Fibroblast of the conjunctiva (primary cell): ENCODE measurements at places on chromosomes 2 and 18.

DNA sequence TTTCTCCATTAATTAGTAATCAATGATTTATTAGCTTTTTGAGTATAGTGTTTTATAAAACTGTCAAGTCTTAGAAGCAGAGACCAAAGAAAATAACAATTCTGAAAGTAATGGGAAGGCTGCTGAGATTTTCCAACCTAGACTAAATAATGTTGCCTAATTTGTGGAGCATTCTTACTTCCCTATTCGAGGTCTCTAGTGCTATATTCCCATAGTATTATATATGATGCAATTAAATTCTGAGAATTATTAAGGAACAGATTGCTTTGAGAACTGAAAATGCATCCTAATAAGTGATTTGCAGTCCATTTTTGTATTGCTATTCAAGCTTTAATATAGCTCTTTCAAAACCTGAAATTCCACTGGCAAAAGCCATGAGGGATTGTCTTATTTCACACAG lies 27.7 kb upstream of the DOCK10 start:
- no peak for DNase-seq

DNA sequence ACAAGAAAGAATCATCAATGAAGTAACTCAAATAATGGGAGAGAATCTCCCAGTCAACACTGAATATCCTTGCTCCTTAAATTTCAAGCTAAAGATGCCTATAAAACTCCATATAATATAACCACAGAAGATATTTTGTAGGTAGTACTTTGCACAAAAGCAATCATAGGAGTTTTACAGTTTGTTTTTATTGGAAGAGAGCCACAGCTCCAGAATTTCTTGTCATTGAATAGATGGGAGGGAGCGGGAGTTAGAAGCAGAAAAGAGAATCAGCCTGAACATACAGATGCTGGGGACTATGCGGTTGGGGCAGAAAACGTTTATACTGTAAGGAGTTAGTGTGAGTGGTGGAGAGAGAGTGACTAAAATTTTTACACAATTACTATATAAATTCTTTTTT lies 18.3 kb upstream of the SMAD4 start:
- no peak for DNase-seq

GRCh38 chr2:44131177-44131576 lies 37.5 kb upstream of the PPM1B start:
- no peak for DNase-seq

GRCh38 chr2:102417946-102418345 lies 5.0 kb upstream of the IL18RAP start:
- DNase-seq: no peak

DNA sequence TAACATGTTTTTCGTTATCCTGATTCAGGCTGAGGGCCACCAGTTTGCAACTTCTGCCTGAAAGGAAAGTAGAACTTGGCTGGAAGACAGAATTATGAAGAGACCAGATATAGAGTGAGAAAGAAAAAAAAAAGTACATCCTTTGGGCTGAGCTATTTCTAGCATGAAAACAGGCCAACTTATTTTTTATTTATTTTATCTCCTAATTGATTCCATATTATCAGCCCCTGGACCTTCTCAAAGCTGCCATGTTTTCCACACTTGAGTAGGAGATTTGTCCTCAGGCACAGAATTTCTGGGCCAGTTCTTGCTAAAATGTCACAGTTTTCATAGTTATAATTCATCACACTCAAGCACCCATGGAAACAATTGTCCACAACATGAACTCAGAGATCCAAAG lies 586.8 kb upstream of the CNTNAP5 start:
- DNase-seq: peak; percentile 52

DNA sequence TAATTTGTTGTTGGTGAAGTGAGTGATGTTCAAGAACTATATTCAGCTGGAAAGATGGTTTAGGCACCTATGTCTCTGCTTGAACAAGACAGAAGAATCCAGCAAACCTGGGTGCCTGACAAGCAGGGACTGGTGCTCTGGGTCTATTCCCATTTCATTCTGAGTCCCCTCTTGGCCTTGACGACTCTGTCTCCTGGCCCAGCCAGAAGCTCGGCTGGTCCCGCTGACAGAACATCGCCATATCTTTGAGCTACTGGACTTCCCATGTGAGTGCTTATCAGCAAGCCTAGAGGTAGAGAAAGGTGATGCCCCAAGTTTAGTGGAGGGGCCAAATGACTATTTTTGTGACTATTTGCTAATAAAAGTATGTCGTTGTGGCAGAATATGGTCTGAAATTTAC lies 48.2 kb downstream of the SDC1 start:
- DNase-seq: no peak

GRCh38 chr18:26356045-26356785 lies 130.0 kb downstream of the TAF4B start:
- DNase-seq: no peak

DNA sequence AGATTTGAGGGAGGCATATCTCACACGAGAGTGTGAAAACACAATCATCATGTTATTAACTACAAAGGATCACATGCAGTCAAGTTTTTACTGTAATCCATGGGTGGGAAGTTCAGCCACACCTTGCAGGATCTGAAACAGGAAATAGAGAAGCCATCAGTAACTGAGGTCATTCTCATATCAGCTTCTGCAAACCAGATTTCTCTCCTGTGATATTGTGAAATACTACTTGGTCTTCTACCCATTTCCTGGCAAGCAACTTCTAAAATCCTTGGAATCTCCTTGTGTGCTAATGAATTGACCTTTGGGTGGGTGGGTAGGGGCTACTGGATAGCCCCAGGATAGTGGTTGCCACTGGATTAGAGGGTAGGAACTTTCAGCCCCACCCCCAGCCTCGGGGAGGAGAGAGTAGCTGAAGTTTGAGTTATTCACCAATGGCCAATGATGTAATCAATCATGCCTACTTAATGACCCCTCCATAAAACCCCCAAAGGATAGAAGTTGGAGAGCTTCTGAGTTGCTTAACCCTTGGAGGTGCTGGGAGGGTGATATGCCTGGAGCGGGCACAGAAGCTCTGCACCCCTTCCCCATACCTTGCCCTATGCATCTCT lies 25.6 kb upstream of the TGIF1 start:
- DNase-seq: no peak

GRCh38 chr2:67927501-67927900 lies 135.3 kb downstream of the C1D start:
- no peak for DNase-seq

GRCh38 chr2:14700753-14701152 lies 68.2 kb downstream of the LRATD1 start:
- peak; percentile 55 for DNase-seq

GRCh38 chr2:168404764-168405163 lies 51.3 kb upstream of the CERS6 start:
- no peak for DNase-seq

GRCh38 chr2:60553495-60554073 lies at the start of gene BCL11A:
Gene BCL11A (minus strand): TSS chr2:60553654. CDS start chr2:60553270, 384 bp downstream.
- peak; percentile 77 for DNase-seq

GRCh38 chr2:98474979-98475632 lies 30.4 kb downstream of the INPP4A start:
- DNase-seq: no peak

- no peak for DNase-seq
Observed at GRCh38 chr2:169358016-169358415, 4.3 kb downstream of the LRP2 start.

DNA sequence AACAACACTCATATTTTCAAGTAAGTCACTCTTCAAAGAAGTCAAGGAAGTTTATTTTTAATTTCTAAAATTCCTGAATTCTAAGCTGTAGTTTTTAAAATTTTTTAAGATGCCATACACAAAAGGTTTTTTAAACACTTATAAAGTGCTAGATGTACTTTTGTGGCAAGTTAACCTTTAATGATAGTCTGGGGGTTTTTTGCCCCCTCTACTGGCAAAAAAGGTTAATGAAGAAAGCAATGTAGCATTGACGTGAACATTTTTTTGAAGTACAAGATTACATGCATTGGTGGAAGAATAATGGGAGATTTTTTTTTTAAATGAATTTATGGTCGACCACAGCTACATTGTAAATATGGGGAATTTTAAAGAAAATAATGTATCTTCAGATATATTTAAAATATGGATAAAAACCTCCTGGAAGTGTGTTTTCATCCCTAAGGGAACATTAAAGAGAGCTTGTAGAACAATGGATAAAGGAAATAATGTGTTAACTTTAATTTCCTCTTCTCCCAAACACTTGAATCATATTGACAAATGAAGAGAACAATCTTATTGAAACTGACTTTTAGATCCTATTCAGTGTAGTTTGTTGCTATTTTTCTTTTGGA lies 12.6 kb downstream of the ITPRID2 start:
- no peak for DNase-seq

- no peak for DNase-seq
Observed at GRCh38 chr18:24982831-24983230, 369.1 kb downstream of the ZNF521 start.

DNA sequence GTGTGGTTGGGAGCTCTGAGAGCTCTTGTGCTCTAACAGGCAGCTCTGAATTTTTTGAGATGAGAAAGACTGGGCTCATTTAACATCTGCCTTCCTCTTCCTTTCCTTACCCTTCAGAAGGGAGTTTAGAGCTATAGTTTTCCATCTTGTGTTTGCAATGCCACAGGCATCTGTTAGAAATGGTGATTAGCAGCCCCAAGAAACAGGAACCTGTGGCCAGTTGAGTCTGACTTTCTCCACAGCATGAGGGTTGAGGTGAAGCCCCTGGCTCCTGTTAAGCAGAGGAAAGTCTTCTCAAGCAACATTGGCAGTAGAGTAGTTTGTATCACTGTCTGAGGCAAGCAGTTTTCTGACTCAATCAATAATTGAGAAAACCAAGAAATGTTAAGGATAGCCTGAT lies 577.4 kb downstream of the ZEB2 start:
- no peak for DNase-seq

DNA sequence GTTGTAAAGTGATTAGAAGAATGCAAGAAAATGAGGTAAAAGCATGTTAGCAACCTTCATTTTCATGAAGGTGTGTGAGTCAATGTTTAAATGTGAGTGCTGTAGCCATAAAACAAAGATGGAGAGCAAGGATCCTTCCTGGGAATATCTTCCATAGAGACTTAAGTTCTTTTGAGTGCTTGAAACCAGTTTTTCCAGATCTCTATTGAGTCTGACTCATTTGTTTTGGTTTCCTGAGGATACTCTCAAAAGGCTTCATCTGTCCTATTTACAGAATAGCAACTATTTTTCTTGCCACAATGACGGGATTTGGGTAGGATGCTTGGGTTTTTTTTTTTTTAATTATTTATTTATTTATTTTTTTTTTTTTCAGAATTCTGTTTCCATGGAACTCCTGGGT lies 45.9 kb upstream of the ASB1 start:
- DNase-seq: no peak

- DNase-seq: no peak
Observed at GRCh38 chr2:144354953-144355352, 165.0 kb downstream of the ZEB2 start.

DNA sequence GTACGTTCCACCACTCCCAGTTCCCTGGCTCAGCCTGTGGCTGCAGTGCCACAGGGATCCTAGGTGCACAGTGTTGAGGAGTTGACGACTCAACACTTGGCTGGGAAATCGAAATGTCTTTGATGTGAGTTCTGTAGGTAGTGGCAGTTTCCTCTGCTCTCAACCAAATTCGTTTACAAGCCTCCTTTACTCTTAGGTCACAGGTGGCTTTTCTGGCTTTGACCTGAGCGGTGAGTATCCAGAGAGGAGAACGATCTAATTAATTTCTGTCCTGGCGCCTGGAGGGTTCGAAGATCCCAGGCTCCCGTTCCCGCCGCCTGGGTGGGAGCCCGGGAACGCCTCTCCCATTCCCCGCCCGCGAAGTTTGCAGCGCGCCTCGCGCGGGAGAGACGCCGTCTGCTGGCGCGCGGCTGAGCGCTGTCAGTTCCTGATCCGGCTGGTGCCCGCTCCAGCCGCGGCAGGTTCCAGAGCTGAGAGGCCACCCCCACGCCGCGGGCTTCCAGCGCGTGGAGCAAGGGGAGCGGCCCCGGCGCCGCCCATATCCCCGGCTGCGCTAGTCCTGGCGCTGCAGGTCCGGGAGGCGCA lies at the start of gene LAMA3:
Gene LAMA3 (plus strand): TSS at position 423 of the 585 bp plus-strand sequence. CDS start 231 bp downstream, outside the sequence.
- DNase-seq: no peak

DNA sequence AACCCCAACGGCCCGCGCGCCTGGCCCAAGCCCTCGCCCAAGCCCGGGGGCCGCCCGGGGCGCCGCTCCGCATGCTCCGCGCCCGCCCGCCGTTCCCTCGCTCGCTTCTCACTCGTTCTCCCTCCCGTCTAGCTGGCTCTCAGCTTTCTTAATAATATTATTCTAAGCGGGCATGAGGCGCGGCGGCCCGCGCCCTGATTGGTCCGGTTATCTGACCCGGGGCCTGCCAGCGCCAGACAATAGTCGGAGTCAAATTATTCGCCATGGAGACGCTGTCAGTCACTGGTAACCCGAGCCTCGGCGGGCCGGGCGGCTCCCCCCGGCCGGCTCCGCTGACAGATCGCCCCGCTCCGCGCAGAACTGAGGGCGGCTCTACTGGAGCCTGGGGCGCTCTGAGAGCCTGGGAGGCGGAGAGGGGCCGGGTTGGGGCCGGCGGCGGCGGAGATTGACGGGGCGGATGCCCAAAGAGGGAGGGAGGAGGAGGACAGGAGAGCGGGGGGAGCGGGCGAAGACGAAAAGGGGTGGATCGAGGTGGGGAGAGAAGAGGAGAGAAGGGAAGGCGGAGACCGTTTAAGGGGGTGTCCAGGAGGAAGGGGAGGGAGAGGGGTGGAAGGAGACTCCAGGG lies at the start of gene SIX2:
Gene SIX2 (minus strand): TSS at position 150 of the 625 bp plus-strand sequence. CDS start 342 bp downstream, outside the sequence.
- peak; percentile 91 for DNase-seq

- no peak for DNase-seq
Observed at GRCh38 chr18:39776766-39777165, 2178.3 kb upstream of the PIK3C3 start.

GRCh38 chr2:40962026-40962425 lies 510.1 kb upstream of the SLC8A1 start:
- DNase-seq: no peak

DNA sequence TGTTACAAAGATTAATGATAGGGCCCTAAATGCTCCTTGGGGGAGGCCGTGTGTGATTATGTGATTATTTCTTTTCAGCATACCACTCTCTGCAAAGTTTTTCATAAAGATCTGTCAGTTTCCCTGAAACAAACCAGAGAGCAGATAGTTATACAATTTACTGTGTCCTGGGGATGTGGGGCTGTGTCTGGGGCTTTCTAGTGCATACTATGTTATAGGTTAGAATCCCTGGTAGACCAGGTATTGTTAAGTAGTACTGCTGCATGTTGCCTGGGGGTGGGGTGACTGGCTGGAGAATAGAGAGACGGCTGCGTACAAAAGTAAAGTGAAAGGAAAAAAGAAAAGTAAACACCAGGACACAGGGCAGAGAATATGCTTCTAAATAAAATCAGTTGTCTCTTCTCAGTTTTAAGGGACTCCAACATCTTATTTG lies 3.3 kb upstream of the CCBE1 start:
- DNase-seq: no peak

- no peak for DNase-seq
Observed at GRCh38 chr2:135931776-135932443, 53.5 kb downstream of the DARS1 start.

- DNase-seq: no peak
Observed at GRCh38 chr2:217293607-217294006, 433.7 kb upstream of the TNP1 start.

GRCh38 chr18:42047721-42048120 lies 92.7 kb downstream of the PIK3C3 start:
- DNase-seq: no peak

DNA sequence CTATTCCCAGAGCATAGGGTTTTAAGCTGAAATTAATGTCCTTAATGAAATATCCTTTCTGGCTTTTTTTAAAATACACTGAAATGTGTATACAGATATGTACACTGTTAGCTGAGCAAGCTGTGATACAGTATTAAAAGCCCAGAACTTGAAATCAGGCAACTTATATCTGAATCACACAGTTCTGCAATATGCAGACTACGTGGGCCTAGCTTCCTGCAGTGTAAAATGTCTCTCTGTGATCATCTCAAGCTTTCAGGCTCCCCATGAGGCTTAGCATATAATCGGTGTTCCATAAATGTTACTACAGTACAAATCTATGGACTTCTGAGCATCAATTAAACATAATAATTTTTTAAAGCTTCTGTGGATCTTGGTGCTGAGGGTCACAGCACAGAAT lies 8.2 kb downstream of the FBXO15 start:
- DNase-seq: no peak
